HFF-Myc (cell line): ENCODE measurements at places on chromosomes 6 and 20.
A peak's percentile ranks its signal among the peaks of the same experiment; 100 is the strongest.

DNA sequence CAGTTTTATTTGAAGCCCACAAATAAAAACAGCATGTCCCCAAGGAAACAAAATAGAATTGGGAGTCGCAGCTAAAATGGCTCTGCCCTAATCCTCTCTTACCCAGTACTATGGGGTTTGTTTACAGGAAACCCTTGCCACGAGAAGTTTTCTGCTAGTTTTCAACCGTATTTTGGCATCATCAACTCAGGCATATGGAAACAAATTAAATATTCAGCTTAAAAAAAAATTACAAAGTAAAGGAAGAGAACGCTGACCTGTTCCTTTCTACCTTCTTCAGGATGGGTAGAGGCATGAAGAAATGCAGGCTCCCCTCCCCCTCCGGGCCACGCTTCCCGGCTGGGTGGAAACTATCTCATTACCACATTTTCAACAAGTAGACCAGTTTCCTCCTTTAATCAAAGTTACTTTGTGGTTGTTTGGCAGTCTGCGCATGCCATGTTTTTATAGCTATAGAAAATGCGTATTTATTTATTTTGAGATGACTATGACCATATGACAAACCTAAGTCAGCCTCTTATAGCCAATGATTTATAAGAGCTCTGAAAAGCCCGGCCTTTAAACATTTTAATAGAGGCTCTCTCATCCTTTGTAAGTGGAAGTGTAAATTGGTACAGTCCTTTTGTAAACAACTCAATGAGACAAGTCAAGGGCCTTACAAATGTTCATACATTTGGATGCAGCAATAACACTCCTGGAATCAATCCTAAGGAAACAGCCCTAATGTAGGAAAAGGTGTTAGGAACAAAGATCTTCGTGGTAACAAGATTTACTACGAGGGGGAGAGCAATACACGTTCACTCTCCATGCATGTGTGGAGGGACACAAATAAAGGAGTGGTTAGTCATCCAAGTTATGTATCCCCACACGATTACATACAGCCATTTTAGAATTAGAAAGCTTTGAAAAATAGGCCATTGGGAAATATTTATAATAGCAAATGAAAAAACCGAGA lies 16.1 kb upstream of the ZNF217 start:
- DNase-seq = no peak

- DNase-seq = no peak
Observed at GRCh38 chr6:164749221-164750064, 560.0 kb downstream of the C6orf118 start.

- DNase-seq = peak; percentile 77
Observed at GRCh38 chr6:119148098-119148824, 69.8 kb upstream of the FAM184A start.

DNA sequence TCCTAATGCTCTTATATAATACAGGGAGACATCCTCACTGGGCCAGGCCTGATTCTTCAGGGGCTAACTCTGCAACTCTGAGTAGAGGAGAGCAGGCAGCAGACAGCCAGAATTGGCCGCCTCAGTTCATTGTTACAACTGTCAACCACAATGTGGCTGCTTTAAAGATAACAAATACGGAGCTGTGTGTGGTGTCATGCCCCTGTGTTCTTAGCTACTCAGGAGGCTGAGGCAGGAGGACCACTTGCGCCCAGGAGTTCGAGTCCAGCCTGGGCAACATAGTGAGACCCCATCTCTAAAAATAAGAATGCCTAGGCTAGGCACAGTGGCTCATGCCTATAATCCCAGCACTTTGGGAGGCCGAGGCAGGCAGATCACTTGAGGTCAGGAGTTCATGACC lies 34.3 kb downstream of the CEP250 start:
- no peak for DNase-seq

DNA sequence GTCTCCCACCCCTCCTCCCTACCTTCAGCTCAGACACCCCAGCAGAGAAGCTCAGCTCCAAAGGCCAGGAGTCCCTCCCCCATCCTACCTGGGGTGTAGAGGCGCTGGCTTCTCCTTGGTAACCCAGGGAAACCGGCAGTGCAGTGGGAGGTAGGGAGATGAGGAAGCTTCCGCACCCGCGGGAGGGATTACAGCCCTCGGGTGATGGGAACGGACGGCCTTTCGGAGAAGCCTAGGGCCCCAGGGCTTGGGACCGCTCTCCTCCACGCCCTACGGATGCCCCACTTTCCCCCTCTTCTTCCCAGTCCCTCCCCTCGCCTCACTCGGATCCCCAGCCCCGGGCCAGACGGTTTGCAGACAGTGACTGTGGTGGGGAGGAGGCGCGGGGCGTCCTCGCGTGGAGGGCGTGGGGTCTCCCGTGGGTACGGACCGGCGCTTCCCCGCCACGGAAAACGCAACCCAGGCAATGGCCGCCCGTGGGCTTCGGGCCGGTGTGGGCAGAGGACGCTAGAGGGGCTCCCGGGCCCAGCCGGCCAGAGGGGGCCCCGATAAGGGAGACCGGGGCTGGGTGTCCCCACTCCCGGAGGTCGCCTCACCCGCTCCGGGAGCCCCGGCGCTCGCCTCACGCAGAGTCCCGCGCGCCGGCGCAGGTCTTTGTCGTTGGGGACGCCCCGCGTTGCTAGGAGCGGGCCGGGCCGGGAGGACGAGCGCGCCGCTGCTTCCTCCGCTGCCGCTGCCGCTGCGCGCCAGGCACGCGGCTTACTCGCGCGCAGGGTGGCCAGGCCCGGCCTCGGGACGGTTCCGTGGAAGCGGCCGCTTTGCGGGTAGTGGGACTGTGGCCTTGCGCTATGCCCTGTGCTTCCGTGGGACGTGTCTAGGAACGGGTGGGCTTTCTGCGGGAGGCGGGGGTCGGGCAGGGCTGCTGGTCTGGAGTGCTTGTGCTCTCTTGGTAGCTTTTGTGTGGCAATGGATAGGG lies 15.8 kb downstream of the AARS2 start:
- no peak for DNase-seq

- DNase-seq = no peak
Observed at GRCh38 chr20:1331101-1331500, 2.2 kb upstream of the SDCBP2 start.

- no peak for DNase-seq
Observed at GRCh38 chr20:6806275-6806674, 38.8 kb downstream of the BMP2 start.

DNA sequence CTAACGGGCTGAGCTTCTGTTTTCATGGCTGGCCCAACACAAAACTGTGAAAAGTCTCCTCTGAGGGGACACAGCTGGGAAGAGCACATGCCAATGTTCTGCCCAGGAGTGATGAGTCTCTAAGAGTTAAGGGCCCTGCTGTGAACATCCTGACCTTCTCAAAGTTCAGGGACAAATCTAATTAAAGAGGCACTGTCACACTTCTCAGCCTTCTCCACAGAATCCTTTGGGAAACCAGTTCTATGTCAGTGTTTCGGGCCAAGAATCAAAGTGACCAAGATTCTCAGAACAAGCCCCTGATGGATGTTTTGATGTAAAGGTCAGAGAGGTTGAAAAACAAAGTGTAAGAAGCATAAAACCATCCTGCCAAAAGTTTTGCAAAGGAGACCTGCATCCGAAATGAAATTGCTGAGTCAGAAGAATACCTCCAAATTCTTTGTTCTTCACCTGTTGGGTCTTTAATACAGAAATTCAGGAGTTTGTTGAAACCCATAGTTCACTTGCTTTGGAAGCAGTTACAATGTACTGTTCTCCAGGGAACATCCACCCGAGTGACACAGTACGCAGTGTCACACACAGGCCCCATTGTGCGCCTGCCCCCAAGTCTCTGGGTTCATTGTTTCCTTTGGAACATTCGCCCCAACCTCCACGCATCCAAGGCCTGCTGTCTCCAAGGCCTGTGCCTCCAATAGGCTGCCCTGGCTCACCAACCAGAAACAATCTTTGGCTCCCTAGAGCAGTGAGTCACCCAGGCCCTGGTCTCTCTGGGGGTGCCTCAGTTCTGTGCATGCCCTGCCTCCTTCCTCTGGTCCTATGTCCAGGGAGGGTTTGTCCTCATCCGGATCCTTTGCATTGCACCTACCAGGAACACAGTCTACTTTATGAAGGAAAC lies 65.5 kb upstream of the QKI start:
- no peak for DNase-seq

DNA sequence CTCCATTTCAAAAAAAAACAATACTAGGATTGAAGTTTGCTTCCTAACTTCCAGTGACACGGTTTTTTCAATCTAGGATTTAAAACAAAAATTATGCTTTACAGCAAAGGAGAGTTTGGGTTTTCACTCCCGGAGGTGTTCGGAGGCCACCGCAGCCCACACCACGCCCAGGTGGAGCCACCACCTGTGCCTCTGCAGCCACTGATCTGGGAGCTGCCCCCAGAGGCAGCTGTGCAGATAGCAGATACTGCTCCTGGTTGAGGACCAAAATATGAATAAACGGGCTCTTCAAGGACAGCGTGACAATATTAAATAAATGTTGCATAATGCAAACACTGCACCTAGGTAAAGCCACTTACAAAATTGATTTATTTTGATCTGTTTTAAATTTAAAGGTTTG lies 30.2 kb downstream of the DLL1 start:
- DNase-seq = no peak

GRCh38 chr20:326645-327185 lies 1.4 kb downstream of the SOX12 start:
- DNase-seq = no peak

DNA sequence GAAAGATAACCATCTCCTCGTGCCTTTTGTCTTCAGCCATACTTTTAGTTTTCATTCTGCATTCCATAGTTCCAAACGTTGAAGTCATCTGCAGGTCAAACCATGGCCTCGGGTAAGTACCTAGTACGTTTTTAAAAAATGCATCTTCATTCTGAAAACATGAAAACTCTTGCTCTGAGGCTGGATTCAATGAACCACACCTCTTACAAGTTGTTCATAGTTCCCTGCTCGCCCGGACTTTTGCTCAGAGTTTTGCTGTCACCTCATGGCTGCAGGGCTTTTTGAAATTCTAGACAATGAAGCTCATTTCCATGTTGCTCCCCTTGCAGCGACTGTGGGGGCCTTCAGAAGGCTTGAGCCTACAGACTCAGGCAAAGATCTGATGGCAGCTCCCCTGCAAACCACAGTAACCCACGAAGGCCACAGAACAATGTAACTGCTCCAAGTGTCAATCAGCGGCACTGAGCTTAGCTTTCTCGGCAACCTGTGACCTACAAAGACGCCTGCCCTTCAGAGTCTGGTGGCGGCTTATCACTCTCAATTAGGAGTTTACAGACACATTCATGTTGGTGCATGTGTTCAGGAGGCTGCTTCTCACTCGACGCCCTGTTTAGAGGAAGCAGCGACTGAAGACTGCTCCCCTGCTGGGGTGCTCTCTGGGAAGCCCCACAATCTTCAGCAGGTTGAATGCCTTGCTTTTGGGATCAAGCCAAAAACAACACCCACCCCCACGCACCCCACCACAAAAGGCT lies 61.2 kb downstream of the FOXC1 start:
- DNase-seq = no peak

DNA sequence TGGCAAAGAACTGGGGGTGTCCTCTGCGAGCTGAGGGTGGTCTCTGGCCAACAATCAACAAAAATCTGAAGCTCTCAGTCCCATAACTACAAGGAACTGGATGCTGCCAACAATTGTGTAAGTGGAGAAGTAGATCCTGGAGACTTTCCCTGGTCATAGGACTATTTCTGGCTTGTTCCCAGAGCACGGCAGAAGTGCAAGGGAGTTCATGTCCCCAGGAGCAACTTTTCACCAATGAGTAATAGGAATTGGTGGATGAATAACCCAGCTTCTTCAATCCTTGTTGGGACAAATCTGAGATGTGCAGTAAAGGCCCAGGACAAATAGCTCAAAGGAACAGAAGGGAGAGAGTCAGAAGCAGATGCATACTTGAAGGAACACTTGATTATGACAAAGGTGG lies 95.5 kb downstream of the QRSL1 start:
- no peak for DNase-seq

- no peak for DNase-seq
Observed at GRCh38 chr6:166955865-166956443, 396 bp downstream of the RNASET2 start.

DNA sequence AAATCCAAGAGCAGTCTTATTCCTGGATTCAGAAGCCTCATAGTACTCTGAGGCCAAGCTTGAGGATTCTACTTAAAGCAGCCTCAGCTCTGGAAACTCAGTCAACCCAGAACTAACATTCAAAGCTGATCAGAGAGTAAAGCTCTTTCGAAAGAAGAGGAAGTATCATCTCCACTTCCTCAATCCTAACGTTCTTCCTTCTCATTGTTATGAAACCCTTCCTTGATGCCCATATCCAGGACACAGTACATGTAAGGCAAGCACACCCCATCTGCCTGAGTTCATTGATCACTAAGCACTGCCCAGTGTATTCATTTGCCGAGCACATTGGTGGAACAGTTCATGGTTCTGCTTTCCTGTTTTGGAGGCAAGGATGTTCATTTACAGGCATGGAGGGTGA lies at the start of gene IPCEF1:
Gene IPCEF1, minus strand, starts transcription at position 114 of the 400 bp plus-strand sequence. CDS start 90,856 bp downstream, outside the sequence.
- DNase-seq = no peak

DNA sequence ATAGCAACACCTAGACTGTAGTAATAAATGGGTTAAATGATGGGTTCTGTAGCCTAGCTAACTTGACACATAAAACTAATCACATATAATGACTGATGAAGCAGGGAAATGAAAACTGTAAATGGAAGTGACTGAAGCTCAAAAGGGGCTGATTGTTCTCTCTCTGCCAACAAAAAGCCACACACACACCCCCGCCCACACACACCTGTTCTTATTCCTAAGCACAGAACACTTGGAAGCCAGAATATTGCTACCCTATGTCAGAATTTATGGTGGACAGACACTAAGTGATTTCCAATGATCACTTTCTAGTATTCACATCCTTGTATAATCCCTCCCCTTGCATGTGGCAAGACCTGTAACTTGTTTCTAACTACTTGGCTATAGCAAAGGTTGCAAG lies 603.5 kb downstream of the UTRN start:
- no peak for DNase-seq

DNA sequence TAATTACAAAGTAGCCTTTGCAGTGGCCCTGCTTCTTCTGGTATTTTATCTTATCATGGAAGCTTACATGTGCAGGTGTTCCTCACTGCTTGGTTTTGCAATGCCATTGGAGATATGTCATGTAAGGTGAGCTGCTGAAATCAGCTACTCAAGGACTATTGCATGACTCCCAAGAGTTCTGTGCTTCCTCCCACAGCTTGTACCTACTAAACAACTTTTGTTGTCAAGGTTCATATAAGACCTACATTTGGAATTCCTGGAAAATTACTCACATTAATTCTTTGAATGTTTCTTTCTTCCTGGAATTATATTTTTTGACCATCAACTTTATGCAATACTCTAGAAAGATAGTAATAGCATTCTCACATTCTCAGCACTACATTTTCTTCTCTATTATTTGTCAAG lies 427.5 kb upstream of the HSF2 start:
- no peak for DNase-seq

DNA sequence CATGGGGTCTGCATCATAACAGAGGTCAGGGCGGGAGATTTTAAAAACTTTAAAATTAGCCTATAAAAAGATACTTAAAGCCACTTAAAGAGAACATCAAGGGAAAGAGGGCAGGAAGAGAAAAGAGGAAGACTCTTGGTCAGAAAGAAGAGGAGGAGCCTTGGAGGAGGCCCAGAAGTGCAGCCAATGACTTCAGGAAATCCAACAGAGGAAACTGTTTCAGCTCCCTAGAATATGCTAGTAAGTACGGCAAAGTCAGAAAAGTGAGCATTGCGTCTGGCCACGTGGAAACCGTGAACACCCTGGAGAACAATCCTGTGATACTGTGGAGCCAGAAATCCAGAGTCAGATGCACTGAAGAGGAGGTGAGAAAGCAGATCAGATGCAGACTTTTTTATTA lies 22.5 kb upstream of the NHSL1 start:
- no peak for DNase-seq

- DNase-seq = no peak
Observed at GRCh38 chr20:40640667-40641066, 48.4 kb downstream of the MAFB start.
